ENCODE measurements at places on chromosomes 12 and 14.
A peak's percentile ranks its signal among the peaks of the same experiment; 100 is the strongest.

GRCh38 chr14:24329073-24329663, 5.7 kb downstream of the ADCY4 start:
- no peak for DNase-seq

- DNase-seq, result no peak
Observed at GRCh38 chr14:75482366-75482765, 39.9 kb upstream of the BATF start.

- DNase-seq, result no peak
Observed at GRCh38 chr14:94332063-94332583, 9.0 kb upstream of the SERPINA6 start.

DNA sequence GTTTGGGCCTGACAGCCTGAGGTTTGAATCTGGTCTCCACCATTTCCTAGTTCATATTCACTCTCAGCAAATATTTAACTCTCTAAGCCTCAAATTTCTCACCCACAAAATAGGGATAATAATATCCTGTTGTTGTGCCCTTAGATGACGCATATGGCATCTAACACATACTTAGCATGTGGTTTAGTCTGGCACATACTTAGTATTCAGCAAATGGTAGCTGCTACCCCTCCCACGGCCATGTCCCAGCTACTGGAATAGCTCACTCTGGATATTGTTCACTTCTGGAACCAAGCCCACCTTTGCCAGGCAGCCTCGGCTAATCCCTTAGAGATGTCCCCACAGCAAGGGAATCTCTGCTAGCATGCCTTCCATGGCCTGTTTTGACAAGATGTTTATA, 53.3 kb downstream of the BICD1 start:
- DNase-seq, result no peak

GRCh38 chr12:114166362-114166761, 200.2 kb upstream of the RBM19 start:
- no peak for DNase-seq

- no peak for DNase-seq
Observed at GRCh38 chr12:101931498-101932326, 54.3 kb downstream of the DRAM1 start.

- no peak for DNase-seq
Observed at GRCh38 chr12:66596199-66596598, 82.7 kb downstream of the GRIP1 start.

DNA sequence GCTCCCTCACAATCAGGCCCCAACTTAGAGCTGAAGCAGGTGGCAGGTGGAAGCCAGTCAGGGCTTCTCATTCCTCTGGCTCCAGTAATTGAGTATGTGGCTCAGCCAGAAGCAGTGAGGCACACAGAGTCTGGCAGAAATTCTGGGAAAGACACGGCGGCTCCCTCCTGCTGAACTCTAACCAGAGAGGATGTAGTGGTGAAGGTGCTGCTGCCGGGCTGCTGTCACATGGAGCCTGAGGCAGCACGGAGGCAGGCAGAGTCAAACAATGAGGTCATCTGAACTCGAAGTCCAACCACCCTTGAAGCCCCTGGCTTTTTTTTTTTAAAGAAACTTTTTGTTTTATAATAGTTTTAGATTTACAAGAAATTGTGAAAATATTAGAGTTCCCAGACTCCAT, 33.4 kb upstream of the SMOC1 start:
- no peak for DNase-seq

- DNase-seq, result no peak
Observed at GRCh38 chr14:75306927-75307699, 28.5 kb downstream of the FOS start.

GRCh38 chr12:51924551-51925319, 17.4 kb downstream of the ACVRL1 start:
- DNase-seq, result no peak

GRCh38 chr14:26811756-26812305, 214.0 kb upstream of the NOVA1 start:
- DNase-seq, result no peak

DNA sequence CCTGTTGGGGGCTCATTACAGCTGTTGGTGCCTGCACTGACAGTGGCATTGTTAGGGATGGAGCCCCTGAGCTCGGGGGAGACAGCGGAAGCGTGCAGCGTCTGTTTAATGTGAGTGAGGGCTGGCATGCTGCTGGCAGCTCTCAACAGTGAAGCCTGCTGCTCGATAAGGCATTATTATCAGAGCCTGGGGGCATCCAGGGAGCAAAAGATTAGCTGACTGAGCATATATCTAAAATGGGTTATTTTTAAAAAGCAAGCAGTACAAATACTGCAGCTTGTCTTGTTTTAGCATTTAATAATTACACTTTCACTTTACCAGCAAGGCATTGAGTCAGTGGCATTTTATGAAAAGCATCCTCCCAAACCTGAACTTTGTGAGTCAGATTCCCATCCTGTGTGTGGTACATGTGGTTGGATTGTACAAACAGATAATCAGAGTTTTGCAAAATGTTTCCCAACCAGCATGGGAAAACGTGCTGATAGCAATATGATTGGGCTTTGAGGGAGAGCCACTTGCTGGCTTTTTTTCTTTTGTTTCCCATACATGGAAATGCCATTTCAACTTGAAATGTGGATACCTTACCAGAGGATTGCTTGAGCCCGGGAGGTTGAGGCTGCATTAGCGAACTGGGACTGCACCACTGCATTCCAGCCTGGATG, 150.8 kb downstream of the PRKCH start:
- DNase-seq, result peak; percentile 65

GRCh38 chr14:22099942-22100763, 426.5 kb upstream of the OR4E1 start:
- peak; percentile 50 for DNase-seq

DNA sequence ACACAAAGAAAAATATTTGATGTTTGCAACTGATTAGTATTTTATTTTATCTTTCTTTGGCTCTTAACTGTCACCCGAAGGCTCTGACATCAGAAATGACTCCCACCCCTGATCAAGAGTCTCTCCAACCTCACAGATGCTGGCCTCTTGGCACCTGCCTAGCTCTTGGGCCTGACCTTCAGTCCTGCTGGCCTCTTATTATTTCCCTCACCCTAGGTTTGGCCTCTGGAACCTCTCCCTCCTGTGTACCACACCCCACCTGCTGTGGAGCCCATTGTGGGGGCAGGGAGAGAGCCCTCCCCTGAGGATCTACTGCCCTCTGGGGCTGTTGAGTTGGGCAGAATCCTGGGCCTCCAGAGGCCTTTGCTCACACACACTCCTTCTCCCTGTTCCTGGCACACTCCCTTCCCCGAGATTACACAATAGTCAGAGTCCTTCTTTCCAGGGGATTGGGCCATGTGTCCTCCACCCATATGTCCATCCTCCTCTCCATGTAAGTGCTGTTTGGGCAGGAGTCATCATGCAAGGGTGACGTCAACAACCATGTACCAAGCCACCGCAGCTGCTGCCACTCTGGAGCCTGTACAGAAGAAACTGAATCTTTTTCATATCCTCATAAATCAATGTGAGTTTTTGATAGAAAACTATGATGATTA, 124.3 kb downstream of the RASSF9 start:
- no peak for DNase-seq

- no peak for DNase-seq
Observed at GRCh38 chr14:62691647-62692489, 353.4 kb downstream of the KCNH5 start.

- DNase-seq, result peak; percentile 5
Observed at GRCh38 chr12:22287776-22288621, 46.5 kb downstream of the ST8SIA1 start.

DNA sequence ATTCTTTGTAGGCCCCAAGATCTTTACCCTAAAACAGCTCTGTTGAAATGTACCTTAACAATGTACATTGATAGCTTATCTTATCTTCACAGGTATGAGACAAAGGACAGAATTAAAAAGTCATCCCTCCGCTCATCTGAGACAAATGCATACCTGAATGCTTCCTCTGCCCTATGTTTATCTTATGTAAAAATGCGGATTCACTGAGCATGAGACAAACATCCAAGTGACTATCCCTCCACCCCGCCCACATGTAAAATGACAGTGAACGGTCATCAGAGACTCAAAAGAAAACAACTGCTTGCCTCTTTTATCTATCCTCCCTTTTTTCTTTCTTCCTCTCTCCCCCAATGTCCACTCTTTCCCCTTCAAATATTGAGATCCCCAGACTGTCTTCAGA, 37.2 kb upstream of the ZNF740 start:
- no peak for DNase-seq

- DNase-seq, result peak; percentile 24
Observed at GRCh38 chr12:122527478-122527944, 462 bp downstream of the KNTC1 start.

- DNase-seq, result no peak
Observed at GRCh38 chr14:100581228-100582145, 5.7 kb downstream of the BEGAIN start.

GRCh38 chr14:90696720-90697119, 119.5 kb downstream of the TTC7B start:
- no peak for DNase-seq

DNA sequence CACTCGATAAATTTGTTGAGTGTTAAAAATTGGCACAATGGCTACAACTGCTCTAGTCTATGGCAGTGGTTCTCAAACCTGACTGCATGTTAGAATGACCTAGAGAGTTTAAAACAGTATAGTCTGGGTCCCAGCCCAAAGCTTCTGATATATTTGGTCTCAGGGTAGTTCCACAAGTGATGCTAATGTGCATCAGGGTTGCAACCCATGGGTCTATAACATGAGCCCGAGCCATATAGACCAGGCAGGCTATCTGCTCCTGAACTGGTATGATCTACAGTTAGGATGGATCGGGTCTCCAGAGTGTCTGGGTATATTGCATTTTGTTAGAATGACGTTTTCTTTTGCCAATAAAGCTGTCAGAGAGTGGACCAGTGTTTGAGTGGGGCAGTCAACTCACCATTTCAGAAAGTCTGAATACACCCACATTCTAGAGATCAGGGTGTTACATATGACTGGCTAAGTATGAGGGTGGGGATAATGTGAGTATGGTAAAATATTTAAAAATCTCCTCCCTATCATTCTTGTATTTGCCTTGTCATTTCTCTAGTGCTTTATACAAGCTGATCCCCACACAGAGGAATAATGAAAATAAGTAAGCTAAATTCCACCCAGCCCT, 80.9 kb downstream of the FRMD6 start:
- DNase-seq, result no peak

DNA sequence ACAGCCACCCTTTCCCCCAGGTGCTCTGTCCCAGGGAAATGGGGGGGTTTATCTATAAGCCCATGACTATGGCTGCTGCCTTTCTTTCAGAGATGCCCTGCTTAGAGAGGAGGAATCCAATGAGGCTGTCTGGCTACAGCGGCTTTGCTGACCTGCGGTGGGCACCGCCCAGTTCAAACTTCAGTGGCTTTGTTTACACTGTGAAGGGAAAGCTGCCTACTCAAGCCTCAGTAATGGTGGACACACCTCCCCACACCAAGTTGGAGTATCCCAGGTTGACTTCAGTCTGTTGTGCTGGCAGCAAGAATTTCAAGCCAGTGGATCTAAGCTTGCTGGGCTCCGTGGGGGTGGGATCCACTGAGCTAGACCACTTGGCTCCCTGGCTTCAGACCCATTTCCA, 869.2 kb downstream of the SLC6A15 start:
- no peak for DNase-seq

GRCh38 chr12:46521145-46521544, 148.6 kb upstream of the SLC38A2 start:
- DNase-seq, result no peak

GRCh38 chr14:99554757-99555531, 49.1 kb downstream of the CCDC85C start:
- DNase-seq, result no peak

DNA sequence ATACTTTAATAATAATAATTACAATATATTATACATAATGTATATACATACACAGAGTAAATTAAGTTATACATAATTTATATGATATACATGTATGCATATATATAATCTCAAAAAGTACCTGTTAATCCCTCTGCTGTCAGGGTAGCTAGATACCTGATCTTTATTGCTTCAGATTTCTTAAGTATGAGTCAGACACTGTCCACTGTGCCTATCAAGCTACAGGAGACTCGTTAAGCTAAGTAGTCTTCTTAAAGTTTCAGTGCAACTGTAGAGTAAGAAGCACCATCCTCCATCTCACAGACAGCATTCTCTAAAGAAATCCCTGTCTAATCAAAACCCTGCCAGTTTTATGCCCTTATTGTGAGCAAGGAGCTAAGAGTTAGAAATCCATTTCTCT, 428.7 kb downstream of the RERGL start:
- no peak for DNase-seq

DNA sequence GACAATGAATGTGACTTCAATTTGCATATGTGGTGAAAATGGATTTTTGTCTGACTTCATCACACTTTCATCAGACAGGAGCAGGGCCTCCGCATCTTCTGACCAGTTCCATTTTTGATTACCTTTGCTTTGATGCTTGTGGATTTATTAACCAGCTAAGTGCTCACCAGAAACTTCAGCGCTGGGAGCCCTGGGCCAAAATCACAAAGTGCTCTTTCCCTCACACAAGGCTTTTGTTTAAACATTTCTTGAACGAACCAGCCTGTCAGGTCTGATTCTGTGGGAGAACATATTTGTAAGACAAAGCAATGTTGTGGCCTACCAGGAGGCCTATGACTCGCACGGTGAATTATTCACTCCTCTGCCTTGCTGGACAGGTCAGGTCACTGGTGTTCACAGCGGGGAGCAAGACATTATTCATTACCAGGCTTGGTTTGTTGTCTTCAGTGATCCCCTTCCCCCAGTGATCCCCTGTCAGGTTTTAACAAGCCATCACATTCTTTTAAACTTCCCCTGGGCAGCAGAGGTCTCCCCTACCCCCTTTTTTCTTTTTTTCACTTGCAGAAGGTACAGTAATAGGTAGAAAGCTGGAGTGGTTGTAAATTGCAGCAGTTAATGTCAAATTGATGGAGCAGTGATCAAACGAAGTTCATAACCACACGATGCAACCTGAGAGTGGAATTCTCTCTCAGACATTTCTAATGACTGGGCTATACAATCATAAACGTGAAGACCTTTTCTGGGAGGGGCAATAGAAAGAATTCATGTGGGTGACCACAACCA, 167.5 kb upstream of the PRICKLE1 start:
- DNase-seq, result no peak

- DNase-seq, result no peak
Observed at GRCh38 chr14:103535081-103535890, 6.3 kb downstream of the TRMT61A start.

GRCh38 chr12:100199023-100199346, 1.6 kb upstream of the ACTR6 start:
- no peak for DNase-seq

DNA sequence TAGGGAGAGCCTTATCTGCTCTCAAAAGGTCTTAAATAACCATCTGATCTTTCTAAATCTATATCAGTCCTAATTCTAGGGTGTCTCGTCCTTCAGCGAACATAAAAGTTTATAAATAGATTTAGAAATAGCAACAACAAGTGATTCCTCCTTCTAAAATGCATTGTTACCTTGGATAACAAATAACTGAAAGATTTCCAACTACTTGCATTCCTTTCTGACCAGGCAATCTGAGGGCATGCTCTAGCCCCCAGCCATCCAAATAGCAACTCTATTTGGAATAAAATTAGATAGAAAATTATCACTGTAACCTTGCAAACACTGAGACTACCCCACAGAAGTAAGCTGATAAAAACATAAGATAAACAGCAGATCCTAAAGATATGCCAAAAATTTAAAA, 21.8 kb upstream of the KRR1 start:
- DNase-seq, result no peak

- DNase-seq, result no peak
Observed at GRCh38 chr14:29926701-29927375, 809 bp downstream of the PRKD1 start.

Measured in central memory CD4-positive, alpha-beta T cell (primary cell).